ENCODE measurements at places on chromosomes 5 and 9.
A peak's percentile ranks its signal among the peaks of the same experiment; 100 is the strongest.

- no peak for DNase-seq
Observed at GRCh38 chr9:86695910-86696424, 251.3 kb downstream of the GAS1 start.

- DNase-seq = no peak
Observed at GRCh38 chr9:79390781-79391770, 180.7 kb upstream of the TLE4 start.

DNA sequence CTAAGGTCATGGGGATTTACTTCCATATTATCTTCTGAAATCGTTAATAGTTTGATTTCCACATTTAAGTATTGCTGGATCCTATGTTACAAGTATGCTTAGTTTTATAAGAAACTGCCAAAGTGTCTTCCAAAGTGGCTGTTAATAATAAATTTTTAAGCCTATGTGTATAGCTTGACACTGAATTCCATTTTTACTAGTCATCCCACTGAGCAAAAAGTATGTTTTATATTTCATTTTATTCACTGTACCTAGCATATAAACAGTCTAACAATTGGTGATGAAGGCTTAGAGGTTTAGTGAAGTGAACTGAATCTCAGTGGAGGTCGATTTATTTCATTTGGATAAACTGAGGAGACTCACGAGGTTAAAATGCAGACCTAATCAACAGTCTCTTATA is 174.6 kb downstream of the ADAMTS6 start:
- DNase-seq = no peak

- no peak for DNase-seq
Observed at GRCh38 chr9:133080161-133080560, 18.4 kb downstream of the CEL start.

GRCh38 chr9:34190996-34191892 is 12.4 kb downstream of the UBAP1 start:
- DNase-seq = peak; percentile 38

GRCh38 chr5:100841358-100842076 is 61.6 kb downstream of the ST8SIA4 start:
- no peak for DNase-seq

GRCh38 chr9:37029304-37029775 is 4.7 kb downstream of the PAX5 start:
- DNase-seq = no peak

- no peak for DNase-seq
Observed at GRCh38 chr9:89400403-89401116, 82.3 kb downstream of the SECISBP2 start.

- DNase-seq = no peak
Observed at GRCh38 chr5:137372016-137372772, 126.9 kb downstream of the SPOCK1 start.

- DNase-seq = no peak
Observed at GRCh38 chr5:113343343-113343742, 91.4 kb downstream of the TSSK1B start.

DNA sequence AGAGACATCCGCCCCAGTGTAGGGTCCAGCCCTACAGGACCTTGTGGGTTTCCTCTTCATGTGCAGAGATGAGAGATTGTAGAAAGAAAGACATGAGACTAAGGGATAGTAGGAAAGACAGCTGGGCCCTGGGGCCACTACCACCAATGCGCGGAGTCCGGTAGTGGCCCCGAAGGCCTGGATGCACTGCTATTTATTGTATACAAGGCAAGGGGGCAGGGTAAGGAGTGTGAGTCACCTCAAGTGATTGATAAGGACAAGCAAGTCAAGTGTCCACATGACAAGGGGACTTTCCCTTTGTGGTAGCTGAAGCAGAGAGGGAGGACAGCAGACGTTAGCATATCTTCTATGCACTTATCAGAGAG is 6.2 kb upstream of the TMEM141 start:
- DNase-seq = no peak

DNA sequence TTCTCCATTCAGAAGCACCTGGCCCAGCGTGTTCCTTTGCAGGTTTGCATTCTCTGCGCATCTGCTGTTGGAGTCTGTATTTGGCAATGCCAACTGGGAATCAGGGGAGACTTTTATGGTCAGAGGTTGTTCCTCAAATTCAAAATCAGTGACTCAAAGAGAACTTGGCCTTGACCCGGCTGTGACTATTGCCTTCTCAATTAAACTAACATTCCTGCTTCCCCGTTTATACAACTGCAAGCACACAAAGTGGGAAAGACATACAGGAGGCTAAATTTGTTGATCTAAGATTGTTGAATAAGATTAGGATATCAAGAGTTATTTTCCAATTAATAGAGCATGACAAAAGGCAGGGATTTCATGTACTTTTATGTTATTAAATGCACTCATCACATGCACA is 402.4 kb upstream of the IRX2 start:
- DNase-seq = no peak

DNA sequence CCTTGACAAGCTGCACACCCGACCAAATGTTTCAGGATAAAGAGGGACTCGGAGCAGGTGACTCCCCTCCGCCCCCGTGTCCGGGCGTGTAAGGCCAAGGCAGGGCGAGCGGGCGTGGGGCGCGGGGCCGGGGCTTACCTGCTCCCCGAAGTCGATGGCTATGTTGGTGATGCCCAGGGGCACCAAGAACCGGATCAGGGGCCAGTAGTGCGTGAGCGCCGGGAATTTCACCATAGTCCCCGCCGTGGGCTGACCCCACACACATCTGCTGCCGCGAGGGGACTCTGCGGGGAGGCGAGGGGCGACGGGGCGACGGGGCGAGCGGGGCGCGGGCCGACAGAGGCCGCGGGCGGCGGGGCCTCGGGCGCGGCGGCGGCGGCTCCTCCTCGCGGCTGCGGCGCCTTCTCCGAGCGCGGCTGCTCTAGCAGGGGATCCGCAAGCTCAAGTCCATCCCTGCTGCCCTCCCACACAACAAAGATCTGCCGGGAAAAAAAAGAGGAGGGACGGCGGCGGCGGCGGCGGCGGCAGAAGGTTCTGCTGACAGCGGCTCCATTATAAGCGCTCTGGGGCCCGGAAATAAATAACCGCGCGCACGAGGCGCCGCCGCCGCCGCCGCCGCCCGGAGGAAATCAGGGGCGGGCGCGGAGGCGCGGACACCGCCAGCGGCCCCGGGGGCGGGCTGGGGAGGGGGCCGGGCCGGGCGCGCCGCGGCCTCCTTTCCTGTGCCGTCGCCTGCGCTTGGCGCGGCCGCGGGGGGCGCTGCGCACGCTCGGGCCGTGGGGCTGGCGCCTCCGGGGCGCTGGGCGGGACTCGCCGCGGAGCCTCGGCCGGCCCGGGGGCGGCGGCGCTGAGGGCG is at the start of gene ANKH:
TSS of gene ANKH (minus strand) at position 565 of the 856 bp plus-strand sequence. CDS start at position 234, 331 bp downstream.
- DNase-seq = peak; percentile 79

DNA sequence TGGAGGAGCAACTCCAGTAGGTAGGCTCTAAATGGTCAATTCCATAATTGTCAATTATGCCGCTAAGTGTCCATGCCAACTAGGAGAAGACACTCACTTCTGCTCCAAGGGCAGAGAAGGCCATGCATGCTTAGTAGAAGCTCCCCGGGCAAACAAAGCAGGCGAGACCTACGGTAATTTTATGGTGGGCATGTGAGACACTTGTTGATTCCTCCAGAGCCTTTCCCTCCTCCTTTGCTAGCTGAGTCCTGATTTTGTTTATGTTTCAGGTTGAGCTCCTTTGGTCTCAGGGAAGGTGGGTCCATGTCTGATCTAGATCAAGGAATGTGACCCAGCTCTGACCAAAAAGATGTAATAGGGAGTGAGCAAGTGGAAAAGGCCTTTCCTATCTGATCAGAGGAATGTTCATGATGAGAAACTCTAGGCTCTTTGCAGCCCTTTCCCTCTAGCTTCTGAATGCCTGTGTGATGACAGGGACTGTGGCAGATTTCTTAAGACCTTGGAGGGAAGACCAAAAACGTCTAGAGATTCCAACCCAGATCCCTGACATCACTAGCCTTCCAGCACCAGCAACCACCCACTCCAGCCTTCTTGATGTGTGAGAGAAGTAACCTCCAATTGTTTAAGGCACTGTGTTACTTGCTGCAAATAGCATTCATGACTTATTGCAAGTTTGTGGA is 7.7 kb upstream of the CPEB4 start:
- no peak for DNase-seq

DNA sequence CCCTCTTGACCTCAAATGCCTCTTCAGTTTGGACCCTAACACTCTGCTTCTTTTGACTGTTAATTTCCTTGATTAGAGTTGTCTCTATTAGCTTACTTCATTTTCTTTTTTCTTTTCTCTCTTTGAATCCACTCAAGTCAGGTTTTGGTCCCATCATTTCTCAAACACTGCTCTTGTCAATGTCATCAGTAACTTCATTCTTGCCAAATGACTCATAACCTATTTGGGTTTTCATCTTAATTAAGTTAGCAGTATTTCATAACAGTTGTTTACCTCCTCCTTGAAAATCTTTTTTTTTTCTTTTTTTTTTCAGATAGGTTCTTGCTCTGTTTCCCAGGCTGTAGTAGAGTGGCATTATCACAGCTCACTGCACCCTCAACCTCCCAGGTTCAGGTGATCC is 119.6 kb downstream of the PARP8 start:
- no peak for DNase-seq

DNA sequence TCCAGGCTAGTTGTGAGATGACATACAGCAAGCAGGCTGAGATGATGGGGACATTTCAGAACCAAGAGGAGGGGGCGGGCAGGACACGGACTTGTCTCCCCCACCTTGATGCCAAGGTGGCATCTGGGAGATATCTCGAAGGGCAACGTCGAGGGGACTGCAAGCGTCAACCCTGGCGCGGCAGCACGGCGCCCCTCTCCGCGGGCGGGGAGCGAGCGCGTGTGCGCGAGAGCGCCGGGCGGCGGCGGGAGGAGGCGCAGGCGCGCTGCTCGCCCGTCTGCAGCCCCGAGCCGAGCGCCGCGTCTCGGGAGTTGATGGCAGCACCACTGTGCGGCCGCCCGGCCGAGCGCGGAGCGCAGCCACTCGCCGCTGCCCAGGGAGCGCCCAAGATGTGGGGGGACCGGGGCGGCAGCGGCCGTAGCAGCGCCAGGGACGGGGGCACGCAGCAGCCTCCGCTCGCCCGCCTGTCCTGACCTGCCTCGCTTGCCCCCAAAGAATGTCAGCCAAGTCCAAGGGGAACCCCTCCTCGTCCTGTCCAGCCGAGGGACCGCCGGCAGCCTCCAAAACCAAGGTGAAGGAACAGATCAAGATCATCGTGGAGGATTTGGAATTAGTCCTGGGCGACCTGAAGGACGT is at the start of gene PRR16:
TSS of gene PRR16 (plus strand) at position 310 of the 636 bp plus-strand sequence.
- peak; percentile 76 for DNase-seq

- DNase-seq = no peak
Observed at GRCh38 chr9:137478613-137478961, 19.5 kb upstream of the NSMF start.

DNA sequence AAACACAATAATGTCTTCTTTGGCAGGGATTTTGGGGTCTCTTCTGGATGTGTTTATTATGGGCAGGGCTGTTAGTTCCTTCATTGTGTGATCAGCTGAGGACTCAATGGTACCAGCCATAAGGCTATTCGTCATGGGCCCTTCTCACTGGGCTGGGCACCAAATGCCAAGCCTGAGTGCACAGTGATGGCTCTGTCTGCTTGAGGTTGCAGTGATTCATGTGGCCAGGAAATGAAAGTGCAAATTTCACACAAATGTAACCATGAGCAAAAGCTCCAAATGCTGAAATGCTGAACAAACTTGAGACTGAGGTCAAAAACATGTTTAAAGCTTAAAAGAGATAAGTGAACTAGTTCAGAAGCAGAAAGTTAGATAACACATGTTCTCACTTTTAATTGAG is 191.0 kb downstream of the TARS1 start:
- no peak for DNase-seq

DNA sequence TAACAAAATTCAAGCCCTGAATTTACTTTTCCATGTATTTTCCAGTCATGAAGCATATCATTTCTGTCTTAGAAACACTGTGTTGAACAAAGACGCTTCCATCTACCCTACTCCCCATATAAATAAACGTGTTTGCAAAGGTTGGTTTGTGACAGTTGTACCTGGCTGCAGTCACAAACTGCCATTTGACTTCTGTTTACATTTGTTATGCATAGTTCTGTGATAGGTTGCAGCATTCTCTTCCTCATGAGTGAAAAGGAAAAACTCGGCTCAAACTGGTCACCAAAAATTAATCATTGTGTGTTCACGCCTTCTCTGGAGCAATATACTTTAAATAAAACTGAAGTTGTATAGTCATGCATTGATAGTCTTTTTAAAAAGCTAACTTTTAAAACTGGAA is 69.3 kb upstream of the MOCS2 start:
- DNase-seq = no peak

- no peak for DNase-seq
Observed at GRCh38 chr9:85940275-85940831, 593 bp upstream of the NAA35 start.

GRCh38 chr5:126483156-126483555 is 59.9 kb downstream of the GRAMD2B start:
- no peak for DNase-seq

- DNase-seq = no peak
Observed at GRCh38 chr5:94103514-94104245, 362.3 kb upstream of the POU5F2 start.

- no peak for DNase-seq
Observed at GRCh38 chr5:124645396-124645795, 101.0 kb downstream of the ZNF608 start.

DNA sequence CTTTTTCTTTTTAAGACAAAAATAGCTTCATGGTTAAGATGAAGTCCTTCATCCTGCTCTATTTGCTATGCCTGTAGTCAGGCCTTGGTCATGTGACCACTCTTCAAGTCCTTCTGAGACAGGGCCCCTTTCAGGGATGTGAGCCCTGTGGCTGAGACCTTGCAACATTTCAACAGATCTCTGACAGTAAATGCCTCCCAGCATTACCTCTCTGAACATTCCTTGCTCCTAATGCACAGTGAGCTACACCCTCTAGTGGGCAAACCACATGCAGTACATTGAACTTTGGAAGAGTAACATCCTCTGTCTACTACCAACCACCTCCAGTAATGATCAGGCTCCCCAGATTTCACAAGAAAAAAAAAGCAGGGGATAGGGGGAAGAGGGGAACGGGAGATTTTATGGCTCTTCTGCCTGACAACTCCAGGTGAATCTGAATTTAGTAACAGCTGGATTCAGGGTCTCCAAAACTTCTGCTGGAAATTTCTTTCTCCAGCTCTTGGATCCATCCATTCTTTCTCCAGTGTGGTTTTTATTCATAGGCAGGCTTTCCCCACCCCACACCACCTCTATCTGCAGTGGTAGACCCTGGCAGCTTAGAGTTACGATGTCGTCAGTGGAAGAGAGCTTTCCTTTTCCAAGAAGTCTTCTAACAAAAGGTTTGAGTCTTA is 8.9 kb upstream of the FBXO38 start:
- peak; percentile 62 for DNase-seq

GRCh38 chr5:178114325-178115135 is 1.2 kb downstream of the N4BP3 start:
- no peak for DNase-seq

DNA sequence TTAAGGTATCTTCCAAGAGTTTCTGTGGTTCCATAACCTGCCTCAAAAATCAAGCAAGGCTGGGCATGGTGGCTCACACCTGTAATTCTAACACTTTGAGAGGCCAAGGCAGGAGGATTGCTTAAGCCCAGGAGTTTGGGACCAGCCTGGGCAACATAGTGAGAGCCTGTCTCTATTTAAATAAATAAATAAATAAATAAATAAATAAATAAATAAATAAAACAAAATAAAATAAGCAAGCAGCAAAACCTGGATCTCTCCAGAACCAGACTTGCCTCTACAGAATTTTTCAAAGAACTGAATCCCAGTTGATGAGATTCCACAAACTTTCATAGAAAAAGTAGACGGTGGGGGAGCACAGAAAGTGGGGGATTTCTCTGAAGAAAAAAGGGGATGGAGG is 12.3 kb downstream of the SERINC5 start:
- DNase-seq = no peak
